ENCODE measurements at places on chromosomes 6 and 20.
A peak's percentile ranks its signal among the peaks of the same experiment; 100 is the strongest.

- DNase-seq: no peak
These were observed 219.2 kb upstream of the LRFN2 start for GRCh38 chr6:40806256-40806864.

GRCh38 chr6:108673153-108673552 lies 112.4 kb downstream of the FOXO3 start:
- no peak for DNase-seq

GRCh38 chr6:150876598-150876997 lies 11.1 kb downstream of the MTHFD1L start:
- no peak for DNase-seq

DNA sequence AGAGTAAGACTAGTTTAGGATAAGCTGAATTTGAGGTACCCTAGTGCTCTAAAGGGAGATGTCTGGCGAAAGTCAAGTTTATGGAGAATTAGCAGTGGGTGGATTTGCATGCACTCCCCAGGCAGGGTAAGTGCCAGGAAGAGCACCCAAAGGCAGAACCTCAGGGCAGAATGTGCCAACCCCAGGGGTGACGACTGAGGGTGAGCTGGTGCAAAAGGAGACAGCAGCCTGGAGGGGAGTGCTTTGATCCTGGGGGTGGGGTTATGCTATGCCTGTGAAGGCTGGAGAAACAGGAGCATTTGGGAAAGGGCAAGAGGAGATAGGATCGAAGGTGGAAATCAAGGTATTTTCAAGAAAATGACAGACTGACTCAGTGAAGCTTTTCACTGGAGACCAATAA lies 208.5 kb upstream of the PDE10A start:
- DNase-seq: no peak

- no peak for DNase-seq
These were observed 16.7 kb downstream of the LCA5 start for GRCh38 chr6:79520534-79520933.

- peak; percentile 18 for DNase-seq
These were observed 6.8 kb upstream of the PI16 start for GRCh38 chr6:36947570-36948351.

- no peak for DNase-seq
These were observed 94.4 kb downstream of the RNASET2 start for GRCh38 chr6:166861961-166862286.

- DNase-seq: no peak
These were observed 2.5 kb upstream of the SPATS1 start for GRCh38 chr6:44339763-44340625.
